ENCODE measurements at places on chromosomes 2 and 18.

GRCh38 chr2:188978291-188979081, 4.3 kb downstream of the COL3A1 start:
- DNase-seq, result no peak

- DNase-seq, result no peak
Observed at GRCh38 chr2:149814901-149815300, 227.3 kb upstream of the MMADHC start.

GRCh38 chr18:23949863-23950262, 64.7 kb upstream of the TTC39C start:
- no peak for DNase-seq

- DNase-seq, result no peak
Observed at GRCh38 chr2:20539776-20540586, 93.1 kb downstream of the RHOB start.

- no peak for DNase-seq
Observed at GRCh38 chr2:36235882-36236281, 119.7 kb upstream of the CRIM1 start.

GRCh38 chr2:185674232-185674631, 64.4 kb upstream of the FSIP2 start:
- DNase-seq, result no peak

GRCh38 chr2:160387558-160388262, 105.9 kb downstream of the RBMS1 start:
- DNase-seq, result no peak

DNA sequence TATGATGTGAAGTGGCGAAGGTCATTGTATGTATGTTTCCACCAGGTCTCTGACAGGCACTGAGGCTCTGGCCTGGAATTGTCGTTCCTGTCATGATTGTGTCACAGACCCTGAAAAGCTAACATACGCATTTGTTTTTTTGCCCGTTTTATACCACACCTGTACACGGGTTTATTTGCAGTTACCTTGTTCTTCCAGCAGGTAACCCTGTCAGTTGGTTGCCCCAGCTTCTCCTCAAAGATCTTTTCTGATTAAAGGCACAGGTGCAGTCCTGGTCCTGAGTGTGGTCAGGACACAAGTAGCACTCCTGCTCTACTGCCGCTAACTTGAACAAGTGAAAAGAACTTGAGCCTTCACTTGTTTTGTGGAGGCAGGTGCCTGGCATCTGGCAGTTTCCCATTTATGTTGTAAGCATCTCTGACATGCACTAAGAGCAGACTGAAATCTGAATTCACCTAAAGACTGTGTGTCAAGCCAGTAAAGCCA, 19.9 kb downstream of the CD8A start:
- DNase-seq, result no peak

GRCh38 chr18:25278394-25278793, 73.6 kb downstream of the ZNF521 start:
- no peak for DNase-seq

DNA sequence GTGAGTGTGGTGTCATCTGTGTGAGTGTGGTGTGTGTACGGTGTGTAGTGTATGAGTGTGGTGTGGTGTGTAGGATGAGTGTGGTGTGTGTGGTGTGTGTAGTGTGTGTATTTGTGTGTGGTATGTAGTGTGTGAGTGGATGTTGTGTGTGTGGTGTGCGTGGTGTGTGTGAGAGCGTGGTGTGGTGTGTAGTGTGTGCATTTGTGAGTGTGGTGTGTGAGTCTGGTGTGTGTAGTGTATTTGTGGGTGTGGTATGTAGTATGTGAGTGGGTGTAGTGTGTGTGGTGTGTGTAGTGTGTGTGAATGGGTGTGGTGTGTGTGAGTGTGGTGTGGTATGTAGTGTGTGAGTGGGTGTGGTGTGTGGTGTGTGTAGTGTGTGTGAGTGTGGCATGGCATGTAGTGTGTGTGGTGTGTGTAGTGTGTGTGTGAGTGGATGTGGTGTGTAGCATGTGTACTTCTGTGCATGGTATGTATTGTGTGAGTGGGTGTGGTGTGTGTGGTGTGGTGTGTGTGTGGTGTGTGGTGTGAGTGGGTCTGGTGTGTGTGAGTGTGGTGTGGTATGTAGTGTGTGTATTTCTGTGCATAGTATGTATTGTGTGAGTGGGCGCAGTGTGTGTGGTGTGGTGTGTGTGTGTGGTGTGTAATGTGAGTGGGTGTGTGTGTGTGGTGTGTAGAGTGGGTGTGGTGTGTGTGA, 227.8 kb downstream of the BCL2 start:
- DNase-seq, result no peak

- no peak for DNase-seq
Observed at GRCh38 chr18:38576916-38577315, 1011.3 kb upstream of the CELF4 start.

- no peak for DNase-seq
Observed at GRCh38 chr2:113117541-113118262, 9.7 kb upstream of the IL1RN start.

DNA sequence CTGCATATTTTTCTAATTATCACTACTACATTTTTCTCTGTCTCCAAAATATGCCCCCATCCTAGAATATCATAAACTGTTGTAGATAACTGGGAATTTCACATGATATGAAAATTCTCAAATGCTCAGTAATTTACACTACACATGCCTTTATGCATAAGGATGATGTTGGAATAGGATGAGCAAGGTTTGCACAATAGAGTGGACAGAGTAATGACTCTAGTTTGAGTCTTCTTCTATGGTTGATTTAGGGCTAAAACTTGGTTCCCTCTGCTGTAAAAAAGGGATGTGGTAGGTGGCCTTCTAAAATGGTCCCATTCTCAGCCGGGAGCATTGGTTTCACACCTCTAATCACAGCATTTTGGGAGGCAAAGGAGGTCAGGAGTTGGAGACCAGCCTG, 129.9 kb downstream of the BCL11A start:
- no peak for DNase-seq

DNA sequence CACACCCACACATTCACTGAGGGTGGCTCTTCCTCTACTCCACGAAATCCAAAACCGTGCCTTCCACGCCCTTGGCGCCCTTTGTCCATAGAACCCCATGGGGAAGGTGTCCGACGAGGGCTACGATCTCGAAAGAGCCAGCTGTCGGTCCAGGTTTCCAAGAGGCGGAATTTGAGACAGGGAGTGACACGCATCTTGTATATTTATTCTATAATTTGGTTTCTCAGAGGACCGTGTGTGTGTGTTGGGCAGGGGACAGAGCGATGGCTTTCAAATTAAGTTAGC, 726 bp downstream of the C2orf69 start:
- DNase-seq, result no peak

DNA sequence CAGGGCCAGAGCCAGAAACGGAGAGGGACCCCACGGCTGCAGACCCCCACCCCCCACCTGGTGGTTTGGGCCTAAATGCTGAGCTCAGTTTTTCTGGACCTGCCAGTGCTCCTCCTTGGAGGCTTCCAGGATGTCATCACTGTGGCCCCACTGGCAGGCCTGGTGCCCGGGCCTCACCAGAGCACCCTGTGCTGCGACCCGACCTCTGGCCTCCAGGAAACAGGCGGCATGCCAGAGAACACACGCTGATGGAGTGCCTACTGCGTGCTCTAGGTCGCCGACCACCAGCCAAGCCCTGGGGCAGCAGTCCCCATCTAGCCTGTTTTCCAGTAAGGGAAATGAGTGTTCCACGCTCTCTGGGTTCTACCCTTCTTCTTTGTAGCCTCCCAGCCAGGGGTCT, 33.8 kb downstream of the HS6ST1 start:
- DNase-seq, result no peak

DNA sequence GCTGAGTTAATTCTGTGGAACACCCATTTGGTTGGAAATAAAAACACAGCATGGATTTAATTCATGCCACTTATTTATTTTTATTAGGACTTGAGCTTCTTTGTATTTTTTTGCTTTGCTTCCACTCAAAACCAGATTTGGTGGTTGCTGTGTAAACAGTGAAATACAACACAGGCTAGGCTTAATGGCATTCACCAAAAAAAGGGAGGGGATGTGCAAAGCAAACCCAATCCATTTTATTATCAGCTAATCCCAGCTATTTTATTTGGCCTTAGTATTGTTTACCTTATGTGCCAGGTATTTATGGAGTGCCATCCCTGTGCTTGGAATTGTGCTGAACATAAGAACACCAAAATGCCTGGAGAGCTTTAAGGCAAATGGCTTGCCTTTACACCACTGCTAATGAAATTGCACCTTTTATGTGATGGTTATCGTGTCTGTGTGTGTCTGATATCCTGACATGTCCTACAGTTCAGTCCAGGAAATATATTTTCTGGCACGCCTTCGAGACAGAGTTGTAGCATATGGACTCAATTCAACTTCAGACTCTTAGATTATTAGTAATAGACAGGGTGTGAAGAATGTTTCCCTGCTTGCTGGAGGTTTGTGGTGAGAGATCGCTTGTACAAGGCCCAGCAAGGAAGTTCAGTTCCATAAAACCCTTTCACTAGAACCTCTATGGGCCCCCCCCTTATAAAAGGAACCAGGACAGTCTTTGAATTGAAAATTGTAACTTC, 99.6 kb downstream of the PRPF40A start:
- no peak for DNase-seq

DNA sequence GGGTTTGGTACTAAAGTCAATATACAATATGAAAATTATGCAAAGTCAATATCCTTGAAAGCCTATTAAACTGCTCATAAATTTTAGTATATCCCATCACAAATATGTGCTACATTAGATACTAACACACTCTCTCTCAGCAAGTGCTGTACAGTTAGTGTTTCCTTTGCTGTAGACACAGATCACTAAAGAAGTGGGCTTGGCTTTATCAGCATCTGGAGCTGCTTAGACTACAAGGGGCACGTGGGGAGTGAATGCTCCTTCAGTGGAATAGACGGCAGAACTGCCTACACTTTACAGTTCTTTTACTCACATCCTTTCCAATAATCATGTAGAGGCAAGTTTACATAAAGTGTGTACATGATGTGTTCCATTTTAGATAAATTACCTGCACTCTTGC, 26.0 kb upstream of the EFEMP1 start:
- no peak for DNase-seq

GRCh38 chr2:222355860-222356259, 57.1 kb upstream of the PAX3 start:
- no peak for DNase-seq

DNA sequence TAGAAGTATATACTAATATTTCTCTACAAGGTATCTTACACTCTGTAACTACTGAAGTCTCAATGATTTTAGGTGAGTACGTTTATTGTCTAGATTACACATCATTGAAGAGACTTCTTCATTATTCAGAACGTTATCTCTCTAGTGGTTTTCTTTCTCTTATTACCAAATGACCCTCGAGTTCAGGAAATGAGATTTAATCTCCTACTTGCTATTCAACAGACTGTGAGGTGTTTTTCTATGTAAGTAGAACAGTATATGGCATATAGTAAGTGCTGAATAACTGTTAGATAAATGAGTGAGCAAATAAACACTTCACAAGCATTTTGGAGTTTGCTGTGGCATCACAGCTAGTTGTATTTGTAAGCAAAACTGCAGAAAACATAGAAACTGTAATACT, 947.2 kb upstream of the SLC39A10 start:
- DNase-seq, result no peak

- no peak for DNase-seq
Observed at GRCh38 chr2:624551-625347, 52.5 kb downstream of the TMEM18 start.

GRCh38 chr2:112566104-112566503, 18.3 kb upstream of the CHCHD5 start:
- no peak for DNase-seq

- no peak for DNase-seq
Observed at GRCh38 chr2:132736059-132736458, 66.1 kb upstream of the LYPD1 start.

GRCh38 chr2:126825316-126825715, 73.4 kb upstream of the TEX51 start:
- no peak for DNase-seq

GRCh38 chr18:48932822-48933510, 17.8 kb downstream of the SMAD7 start:
- no peak for DNase-seq

- DNase-seq, result no peak
Observed at GRCh38 chr18:45352874-45353273, 262.4 kb upstream of the SLC14A2 start.

DNA sequence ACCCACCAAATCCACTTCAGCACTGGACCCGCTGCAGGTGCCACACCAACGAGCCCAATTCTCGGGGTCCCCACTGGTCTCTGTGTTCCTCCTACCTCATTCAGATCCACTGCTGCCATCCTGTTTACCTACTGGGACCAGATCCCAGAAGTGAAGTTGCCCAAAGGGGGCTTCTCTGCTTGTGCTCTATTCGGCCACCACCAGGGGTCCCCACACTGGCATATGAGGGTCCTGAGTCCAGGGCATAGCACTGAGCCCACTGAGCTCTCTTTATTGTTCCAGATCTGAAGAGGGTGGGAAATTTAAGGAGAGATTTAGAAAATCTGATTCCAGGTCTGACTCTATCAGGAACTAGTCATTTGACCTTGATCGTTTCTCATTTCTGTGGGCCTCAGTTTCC, 2.4 kb downstream of the GPR45 start:
- DNase-seq, result no peak

GRCh38 chr2:136030406-136030805, 45.0 kb upstream of the DARS1 start:
- no peak for DNase-seq

GRCh38 chr2:37581433-37581832, 90.0 kb downstream of the CDC42EP3 start:
- DNase-seq, result no peak

GRCh38 chr2:74679615-74680014, 25.6 kb downstream of the SEMA4F start:
- no peak for DNase-seq

GRCh38 chr2:70141902-70142589, 48.8 kb downstream of the C2orf42 start:
- no peak for DNase-seq

- DNase-seq, result no peak
Observed at GRCh38 chr2:142175813-142176338, 45.1 kb upstream of the LRP1B start.

DNA sequence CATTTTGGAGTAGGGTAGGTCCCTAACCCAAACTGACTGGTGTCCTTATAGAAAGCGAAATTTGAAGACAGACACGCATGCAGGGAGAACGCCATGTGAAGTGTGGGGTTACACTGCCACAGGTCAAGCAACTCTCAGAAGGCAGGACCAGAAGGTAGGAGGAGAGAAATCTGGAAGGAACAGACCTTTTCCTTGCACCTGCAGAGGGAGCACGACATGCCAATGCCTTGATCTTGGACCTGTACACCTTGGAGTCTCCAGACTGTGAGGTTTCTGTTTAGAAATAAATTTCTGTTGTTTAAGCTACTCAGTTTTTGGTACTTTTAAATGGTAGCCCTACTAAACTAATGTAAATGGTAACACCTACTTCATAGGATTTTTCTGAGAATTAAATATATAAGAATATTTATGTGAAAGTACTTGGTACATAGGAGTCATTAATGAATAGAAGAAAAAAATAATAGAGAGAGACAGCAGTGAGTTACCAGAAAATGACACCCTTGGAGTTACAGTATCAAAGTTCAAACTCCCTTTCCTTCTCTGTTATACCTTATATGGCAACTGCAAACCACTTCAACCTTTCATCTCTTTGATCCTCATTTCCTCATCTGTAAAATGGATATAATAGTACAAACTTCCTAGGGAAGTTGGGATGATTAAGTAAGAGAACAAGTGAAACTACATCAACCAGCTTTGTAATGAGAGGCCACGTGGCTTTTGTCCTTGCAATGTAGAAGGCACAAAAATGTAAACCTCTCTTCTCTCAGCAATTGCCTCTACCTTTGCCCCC, 184.9 kb upstream of the PARD3B start:
- no peak for DNase-seq

Measured in COLO829 (cell line).